Cardiac muscle cell (in vitro differentiated cells and primary cell): ENCODE measurements at places on chromosomes 4 and X.

DNA sequence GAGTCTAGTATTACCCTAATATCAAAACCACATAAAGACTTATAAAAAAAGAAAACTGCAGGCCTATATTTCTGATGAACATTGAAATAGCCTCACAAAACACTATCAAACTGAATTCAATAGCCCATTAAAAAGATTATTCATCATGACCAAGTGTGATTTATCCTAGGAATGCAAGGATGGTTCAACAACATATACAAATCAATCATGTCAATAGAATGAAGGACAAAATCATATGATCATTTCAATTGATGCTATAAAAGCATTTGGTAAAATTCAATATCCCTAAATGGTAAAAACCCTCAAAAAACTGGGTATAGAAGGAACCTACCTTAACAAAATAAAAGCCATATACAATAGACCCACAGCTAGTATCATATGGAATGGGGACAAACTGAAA is 797.9 kb upstream of the INTU start:
- no peak for DNase-seq

DNA sequence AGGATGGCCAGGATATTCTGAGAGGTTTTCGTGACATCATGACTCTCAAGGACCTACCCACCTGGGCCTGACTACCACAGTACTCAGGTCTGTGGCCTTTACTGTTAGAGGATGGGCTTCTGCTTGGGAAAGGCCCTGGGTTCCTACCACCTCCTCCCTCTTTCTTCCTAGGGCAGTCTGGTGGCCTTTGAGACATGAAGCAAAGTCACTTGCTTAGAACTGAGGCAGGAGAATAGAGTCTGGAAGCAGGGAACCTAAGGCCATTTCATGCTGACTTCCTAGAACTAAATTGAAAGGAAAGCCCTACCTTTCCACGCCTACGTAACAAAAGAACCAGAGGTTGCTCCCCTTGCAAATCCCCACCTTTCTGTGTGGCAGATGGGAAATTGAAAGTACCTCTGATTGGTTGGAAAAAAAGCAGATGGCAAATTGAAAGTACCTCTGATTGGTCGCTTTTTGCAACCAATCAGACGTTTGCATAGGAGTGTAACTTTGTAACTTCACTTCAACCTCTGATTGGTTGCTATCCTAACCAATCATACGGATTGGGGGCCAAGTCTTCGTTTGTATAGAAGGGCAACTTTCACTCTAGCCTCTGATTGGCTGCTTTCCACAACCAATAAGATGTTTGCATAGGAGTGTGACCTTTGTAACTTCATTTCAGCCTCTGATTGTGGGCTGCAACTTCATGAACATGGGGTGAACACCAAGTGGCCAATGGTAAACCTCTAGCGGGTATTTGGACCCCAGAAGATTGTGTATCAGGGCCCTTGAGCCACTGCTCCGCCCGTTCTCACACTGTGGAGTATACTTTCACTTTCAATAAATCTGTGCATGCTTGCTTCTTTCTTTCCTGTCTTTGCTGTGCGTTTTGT is 9.9 kb upstream of the AKAP14 start:
- DNase-seq = peak; percentile 11

GRCh38 chr4:137660211-137660610 is 127.9 kb upstream of the PCDH18 start:
- no peak for DNase-seq

DNA sequence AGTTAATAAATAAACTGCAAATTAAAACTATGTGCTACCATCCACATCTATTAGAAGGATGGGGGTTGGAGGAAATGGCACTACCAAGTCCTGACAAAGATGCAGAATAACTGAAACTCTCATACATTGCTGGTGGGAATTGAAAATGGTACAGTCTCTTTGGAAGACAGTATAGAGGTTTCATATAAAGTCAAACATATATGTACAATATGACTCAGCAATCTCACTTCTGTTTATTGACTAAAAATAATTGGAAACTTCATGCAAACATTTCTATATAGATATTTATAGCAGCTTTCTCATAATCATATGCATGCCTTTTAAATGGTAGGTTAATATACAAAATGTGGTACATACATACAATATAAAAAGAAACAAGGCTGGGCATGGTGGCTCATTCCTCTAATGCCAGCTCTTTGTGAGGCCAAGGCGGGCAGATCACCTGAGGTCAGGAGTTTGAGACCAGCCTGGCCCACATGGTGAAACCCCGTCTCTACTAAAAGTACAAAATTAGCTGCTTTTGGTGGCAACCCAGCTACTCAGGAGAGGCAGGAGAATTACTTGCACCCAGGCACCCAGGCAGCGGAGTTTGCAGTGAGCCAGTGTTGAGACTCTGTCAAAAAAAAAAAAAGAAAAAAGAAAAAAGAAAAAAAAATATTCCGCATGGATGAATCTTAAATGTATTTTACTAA is 225.0 kb upstream of the CXXC4 start:
- DNase-seq = no peak

DNA sequence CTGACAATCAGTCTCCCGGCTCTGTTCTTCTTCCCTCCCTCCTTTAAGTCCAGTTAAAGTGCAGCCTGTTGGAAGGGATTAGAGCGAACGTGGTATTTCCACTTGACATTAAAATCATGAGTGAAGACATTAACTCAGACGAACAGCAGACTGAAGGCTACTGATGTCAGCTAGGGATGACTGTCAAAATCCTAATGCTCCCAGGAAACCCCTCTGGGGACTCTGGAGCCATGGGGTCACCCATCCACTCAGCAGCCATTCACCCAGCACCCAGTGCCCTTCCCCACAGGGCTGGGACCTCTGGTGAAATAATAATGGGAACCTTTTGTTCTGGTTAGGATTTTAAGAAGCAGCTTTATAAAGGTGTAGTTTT is 113.9 kb downstream of the DRD5 start:
- DNase-seq = no peak

DNA sequence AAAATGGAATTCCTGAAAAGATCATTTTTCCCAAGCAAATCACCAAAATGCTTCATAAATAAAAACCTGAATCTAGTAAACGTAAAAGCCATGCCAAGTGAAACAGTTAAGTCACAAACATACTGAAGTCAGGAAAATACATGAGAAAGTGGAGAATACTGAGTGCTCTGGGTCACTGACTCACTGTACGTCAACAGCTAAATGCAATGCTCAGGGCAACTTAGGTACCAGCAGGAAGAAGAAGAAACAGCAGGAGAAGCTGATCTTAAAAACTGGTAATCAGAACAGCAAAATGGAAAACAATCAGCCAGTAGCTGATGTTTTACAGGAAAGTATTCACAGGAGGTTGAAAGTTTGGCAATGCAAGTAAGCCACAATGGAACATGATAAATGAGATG is 252.6 kb upstream of the ETNPPL start:
- no peak for DNase-seq
